NCI-H2107 (cell line): ENCODE measurements at places on chromosomes 7 and 10.

DNA sequence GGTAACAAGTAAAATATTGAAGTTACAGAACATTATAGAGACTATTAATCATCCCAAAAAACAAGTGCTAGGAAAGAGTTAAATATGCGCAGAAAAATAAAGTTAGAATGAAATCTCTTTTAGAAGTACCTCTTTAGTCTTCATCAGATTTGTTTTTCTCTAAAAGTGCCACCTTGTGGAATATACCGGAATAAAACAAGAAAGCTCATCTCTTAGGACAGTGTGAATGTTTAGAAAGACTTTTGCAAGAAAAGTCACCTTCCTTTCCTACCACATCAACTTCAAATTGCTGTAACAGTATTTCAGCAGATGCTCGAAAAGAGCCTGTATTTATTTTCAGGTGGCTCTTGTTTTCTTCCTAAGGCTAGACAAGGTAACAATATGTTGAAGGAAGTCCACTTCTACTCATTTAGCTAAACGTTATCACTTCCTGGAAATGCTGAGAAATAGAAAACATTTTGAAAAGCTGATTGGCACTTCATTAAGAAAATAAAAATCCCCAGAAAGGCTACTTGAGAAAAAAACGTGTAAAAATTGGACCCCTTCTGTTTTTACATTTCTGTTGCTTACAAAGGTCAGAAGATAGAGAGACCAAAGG lies 19.8 kb upstream of the FAM133B start:
- no peak for DNase-seq

DNA sequence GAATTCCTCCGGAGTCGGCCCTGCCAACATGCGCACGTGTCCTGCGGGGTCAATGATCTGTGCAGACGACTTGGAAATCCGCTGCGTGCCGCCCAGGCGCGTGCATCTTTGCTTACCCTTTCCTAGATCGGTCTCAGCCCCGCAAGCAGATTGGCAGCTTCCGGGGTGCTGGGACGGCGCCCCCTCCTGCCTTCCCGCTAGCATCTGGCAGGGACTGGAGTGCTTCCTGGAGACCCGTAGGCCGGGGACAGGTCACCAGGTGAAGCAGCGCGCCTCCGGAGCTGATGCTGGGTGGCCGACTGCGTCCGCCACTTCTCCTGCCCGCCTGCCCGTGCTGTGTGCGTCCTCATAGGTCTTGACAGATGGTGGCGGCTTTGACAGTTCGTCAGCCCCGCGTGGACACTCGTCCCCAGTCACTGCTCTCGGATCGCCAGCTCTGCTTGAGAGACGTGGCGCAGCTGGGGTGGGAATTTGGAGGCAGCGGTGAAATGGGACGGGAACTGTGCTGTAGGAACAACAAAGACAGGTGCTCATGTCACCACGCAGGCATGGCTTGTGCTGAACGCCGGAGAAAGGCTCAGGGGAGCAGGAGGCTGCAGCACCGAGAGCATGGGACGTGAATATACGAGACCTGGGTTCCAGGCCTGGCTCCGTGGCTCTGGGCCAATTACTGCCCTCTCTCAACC lies 21.9 kb upstream of the KCNK18 start:
- no peak for DNase-seq

DNA sequence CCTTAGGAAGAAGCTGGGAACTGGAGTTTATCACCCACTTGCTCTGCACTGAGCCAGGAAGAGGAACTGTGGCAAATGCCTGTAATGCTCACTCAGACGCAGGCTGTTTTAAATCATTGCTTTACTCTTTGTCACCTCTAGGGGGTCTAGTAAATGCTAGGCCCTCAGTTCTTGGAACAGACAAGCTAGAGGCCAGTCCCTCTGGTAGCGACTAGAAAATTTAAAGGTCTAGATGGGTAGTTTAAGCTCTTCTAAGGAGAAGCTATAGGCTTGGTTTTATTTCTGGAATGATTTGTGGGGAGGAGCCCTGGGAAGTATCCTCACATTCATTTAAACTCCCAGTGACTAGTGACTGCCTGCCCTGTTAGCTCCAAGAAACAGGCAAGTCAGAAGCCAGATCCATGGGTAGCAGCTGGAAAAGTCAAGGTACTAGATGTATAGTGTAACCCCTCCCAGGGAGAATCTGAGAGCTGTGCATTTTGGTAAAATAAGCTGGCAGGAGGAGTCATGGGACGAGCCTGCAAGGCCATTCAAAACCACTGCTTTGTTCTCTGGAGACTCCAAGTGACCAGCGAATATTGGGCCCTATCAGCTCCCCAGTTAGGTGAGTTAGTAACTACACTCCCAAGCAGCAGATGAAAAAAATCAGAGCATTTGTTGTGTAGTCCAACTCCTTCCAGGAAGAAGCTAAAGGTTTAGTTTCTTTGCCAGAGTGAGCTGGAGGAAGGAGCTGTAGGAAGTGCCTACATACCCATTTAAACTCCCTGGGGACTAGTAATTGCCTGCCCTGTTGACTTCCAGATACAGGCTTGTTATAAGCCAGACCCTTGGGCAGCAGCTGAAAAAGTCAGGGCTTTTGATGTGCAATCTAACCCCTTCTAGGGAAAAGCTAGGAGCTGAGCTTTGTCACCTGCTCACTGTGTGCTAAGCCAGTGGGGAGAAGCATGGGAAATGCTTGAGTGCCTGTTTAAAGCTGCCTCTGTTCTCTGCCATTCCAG lies 68.9 kb downstream of the DYNC1I1 start:
- no peak for DNase-seq

DNA sequence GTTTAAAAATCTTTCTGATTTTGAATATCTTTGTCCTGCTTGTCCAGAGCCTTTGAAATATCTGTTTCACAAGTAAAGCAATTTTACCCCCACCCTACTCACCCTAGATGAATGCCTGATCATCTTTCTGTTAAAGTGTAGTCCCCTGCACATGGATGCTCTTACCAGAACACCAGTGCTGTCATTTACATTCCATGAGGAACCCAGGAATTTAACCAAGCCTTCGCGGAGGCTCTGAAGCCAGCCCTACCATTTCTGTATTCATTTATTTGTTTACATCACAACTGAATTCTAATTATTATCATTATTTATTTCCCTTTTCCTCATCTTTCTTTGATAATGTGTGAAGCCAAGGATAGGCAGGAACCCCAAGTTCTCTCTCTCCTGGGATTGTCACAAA lies 167.8 kb upstream of the MYO3A start:
- DNase-seq, result no peak
